ENCODE measurements at places on chromosomes 13 and 19.

- DNase-seq, result no peak
These were observed 44.4 kb downstream of the COMP start for GRCh38 chr19:18746401-18747325.

DNA sequence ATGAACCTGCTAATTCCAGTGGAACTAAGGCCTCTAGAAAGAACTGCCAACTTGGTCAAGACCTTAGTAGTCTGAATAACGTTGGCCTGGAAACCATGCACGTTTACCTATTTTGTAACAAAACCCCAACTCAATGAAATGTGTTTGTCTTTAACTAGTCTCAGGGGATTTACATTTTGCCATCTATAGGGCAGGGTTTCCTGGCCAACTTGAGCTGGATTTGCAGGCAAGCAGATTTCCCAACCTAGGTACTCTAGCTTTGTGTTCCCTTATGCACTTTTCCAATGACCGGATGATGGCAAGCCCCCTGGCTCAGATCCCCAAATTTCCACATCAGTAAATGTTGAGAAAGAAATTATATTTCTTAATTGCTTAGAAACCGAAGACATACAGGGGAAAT lies 114.5 kb downstream of the IRS2 start:
- DNase-seq, result no peak

DNA sequence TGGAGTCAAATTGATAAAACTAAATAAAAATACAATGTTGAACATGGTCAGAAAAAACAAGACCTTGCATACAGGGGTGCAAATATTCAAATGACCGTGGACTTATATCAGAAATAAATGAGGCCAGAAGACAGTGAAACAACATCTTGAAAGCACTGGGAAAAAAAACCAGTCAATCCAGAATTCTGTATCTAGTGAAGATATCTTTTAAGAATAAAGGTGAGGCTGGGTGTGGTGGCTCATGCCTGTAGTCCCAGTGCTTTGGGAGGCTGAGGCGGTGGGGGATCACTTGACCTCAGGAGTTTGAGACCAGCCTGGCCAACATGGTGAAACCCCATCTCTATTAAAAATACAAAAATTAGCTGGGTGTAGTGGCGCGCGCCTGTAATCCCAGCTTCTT lies 15.2 kb upstream of the CEBPA start:
- DNase-seq, result no peak

GRCh38 chr13:76913898-76914297 lies 27.7 kb upstream of the KCTD12 start:
- DNase-seq, result no peak

GRCh38 chr19:33950091-33950750 lies 153.6 kb downstream of the KCTD15 start:
- no peak for DNase-seq

- DNase-seq, result no peak
These were observed 34.3 kb downstream of the SERP2 start for GRCh38 chr13:44407891-44408290.

GRCh38 chr13:48892053-48892687 lies 83.5 kb upstream of the FNDC3A start:
- no peak for DNase-seq
